Cortex of kidney (tissue), 1 donor: ENCODE measurements at places on chromosomes 2 and 18.

- DNase-seq: no peak
These were observed 9.9 kb downstream of the IER3IP1 start for GRCh38 chr18:47166294-47166693.

DNA sequence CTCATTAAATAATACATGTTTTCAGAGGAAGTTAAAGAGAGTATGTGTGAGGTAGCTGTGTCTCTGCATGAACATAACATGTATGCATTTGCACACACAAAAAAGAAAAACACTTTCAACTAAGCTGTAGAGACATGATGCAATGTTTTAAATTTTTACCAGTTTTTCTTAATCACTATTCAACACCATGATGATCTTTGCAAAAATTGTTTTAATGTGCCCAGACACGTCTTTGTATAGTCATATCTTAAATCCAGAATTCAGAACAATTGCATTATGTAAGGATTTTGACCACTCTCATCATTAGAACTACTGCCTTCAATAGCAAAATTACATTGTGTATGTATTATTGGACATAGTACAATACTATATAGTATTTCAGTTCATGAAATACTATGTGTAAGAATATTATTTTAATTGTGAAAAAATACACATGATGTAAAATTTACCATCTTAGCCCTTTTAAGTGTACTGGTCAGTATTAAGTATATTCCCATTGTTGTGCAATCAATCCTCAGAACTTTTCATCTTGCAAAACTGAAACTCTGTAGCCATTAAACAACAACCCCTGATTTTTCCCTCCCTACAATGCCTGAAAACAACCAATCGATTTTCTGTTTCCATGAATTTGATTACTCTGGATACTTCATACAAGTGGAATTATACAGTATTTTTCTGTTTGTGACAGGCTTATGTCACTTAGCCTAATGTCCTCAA, 104.5 kb upstream of the ACVR2A start:
- DNase-seq: no peak

- no peak for DNase-seq
These were observed 48.1 kb downstream of the TPGS2 start for GRCh38 chr18:36780748-36781147.

DNA sequence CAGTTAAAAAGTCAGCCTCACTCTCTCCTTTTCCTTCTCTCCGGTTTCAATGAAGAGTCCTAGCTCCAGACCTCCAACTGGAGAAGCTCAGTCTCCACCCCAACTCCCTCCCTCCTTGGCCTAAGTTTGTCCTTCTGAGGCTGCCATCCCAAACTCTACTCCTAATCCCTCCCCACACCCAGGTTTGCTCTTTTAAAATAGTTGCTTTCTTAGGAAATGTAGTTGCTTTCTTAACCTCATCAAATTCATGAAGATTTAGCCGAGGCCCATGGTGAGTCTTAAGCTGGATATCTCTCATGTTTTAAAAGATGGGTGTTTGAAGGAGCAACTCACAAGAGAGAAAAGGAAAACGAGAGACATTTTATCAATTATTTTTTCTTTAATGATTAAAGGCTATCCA, 937 bp upstream of the LANCL1 start:
- no peak for DNase-seq

DNA sequence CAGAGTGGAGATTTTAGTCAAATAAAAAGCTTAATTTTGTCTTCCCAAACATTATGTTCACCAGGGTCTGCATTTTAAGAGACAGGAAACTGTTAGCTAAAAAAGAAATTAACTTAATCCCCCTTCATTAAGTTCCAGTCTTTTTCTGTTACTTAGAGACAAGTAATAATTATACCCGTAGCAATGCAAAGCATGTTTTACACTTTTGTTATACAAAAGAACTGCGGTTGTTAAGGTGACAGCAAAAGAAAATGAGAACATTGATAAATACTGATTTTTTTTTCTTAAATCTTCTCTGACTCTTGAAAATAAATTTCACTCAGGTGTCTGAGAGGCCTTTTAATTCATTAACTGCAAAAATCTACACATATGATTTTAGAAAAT, 101.4 kb downstream of the MEIS1 start:
- no peak for DNase-seq

DNA sequence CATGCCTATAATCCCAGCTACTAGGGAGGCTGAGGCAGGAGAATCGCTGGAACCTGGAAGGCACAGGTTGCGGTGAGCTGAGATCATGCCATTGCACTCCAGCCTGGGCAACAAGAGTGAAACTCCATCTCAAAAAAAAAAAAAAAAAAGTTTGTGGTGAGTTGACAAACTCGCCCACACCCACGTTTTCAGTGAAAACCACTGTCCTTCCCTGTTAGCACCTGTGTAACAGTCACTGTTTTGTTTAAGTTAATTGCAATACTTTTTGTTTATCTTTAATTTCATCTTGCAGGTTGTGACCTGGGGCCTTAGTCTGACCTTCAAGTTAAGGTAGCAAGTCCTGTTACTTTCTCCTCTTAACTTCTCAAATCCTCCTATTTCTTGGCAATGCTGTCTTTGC, 65.5 kb upstream of the SKOR2 start:
- no peak for DNase-seq

- no peak for DNase-seq
These were observed 621.9 kb upstream of the SOX11 start for GRCh38 chr2:5070257-5070656.

- no peak for DNase-seq
These were observed 48.7 kb downstream of the FMNL2 start for GRCh38 chr2:152383702-152384101.

- DNase-seq: no peak
These were observed 18.7 kb upstream of the DUSP2 start for GRCh38 chr2:96163768-96164429.

- no peak for DNase-seq
These were observed 108.6 kb upstream of the RNF152 start for GRCh38 chr18:62001396-62001795.

DNA sequence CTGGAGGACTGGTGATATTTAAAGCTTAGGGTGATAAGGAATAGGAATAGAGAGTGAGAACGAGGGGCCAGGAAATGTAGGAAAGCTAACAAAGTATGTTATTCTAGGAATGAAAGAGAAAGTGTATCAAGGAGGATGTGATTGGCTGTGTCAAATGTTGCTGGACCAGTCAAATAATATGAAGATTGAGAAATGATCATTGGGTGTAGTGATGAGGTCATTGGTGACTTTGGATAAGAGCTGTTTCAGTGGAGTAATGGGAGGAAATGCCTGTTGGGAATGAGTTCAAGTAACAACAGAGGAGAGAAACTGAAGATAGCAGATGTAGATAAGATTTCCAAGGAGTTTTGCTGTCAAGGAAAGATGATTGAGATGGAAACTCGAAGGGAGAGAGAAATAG, 74.4 kb downstream of the UBE2E3 start:
- DNase-seq: no peak

GRCh38 chr18:2825613-2826175, 21.1 kb upstream of the EMILIN2 start:
- DNase-seq: no peak

GRCh38 chr2:233960203-233960602, 43.0 kb downstream of the TRPM8 start:
- no peak for DNase-seq

DNA sequence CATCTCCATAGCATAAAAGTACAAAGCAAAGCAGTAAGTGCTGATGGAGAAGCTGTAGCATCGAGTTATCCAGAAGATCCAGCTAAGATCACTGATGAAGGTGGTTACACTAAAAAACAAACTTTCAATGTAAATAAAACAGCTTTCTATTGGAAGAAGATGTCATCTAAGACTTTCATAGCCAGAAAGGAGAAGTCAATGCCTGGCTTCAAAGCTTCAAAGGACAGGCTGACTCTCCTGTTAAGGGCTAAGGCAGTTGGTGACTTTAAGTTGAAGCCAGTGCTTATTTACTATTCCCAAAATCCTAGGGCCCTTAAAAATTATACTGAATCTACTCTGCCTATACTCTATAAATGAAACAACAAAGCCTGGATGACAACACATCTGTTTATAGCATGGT, 44.0 kb downstream of the METTL8 start:
- DNase-seq: no peak

- DNase-seq: no peak
These were observed 432.4 kb upstream of the MYT1L start for GRCh38 chr2:2763351-2764000.

DNA sequence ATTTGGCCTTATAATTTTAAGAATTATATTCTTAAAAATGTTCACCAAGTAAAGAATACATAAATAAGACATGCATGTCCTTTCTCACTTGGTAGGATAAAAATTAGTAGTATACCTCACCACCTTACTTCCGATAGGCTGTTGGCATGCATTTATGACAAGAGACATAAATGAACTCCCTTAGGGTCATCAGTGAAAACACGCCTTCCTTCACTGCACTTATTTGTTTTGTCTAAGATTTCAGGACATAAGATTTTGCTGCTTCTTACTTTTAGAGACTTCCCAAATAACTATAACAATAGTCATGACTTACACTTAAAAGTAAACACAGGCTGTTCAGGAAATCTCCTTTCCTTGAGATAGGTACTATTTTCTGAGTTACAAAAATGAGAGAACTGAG, 661.3 kb upstream of the CNTNAP5 start:
- DNase-seq: no peak

GRCh38 chr2:27313882-27314645, 5.8 kb upstream of the UCN start:
- no peak for DNase-seq

GRCh38 chr2:43426305-43427031, 169.4 kb downstream of the THADA start:
- no peak for DNase-seq

DNA sequence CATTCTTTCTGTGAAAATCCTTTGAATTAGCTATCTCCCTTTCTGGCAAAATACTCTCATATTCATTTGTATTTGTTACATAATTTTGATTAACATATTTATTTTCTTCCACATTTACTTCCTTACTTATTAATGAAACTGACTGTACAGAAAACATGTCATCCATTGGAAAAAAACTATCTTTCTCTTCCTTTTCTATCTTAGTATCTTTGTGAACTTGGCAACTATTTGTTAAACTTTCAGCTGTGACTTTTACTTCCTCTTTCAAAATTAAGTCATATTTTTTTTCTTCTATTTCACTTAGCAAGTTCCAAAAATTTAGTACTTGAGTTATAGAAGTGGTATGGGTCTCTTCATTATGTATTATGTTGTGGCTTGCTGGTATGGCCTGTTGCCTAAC, 2.6 kb downstream of the RAD51AP2 start:
- no peak for DNase-seq

DNA sequence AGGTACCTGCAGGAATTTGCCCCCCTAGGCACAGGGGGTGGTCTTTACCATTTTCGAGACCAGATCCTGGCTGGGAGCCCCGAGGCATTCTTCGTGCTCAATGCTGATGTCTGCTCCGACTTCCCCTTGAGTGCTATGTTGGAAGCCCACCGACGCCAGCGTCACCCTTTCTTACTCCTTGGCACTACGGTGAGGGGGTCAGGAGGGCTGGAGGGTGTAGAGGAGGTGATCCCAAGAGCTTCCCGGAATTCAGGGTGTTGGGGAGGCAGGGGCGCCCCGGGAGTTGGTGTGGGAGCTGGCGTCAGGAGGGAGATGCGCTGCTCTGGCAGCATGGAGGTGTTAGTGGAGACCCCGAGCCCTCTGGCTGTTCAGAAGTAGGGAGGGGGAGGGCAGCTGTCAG, 3.2 kb downstream of the GMPPA start:
- no peak for DNase-seq

DNA sequence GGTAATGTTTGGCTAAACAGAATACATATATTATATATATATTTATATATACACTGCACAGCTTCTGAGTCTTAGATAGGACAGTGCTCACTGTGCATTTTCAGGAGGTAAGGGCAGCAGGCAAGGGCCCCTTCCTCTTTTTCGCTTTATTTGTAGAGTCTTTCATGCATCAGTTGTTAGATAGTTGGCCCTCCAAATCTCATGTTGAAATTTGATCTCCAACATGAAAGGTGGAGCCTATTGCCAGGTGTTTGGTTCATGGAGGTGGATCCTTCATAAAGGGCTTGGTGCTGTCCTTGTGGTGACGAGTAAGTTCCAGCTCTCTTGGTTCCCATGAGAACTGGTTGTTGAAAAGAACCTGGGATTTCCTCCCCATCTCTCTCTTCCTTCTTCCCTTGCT, 48.1 kb downstream of the TSN start:
- no peak for DNase-seq

DNA sequence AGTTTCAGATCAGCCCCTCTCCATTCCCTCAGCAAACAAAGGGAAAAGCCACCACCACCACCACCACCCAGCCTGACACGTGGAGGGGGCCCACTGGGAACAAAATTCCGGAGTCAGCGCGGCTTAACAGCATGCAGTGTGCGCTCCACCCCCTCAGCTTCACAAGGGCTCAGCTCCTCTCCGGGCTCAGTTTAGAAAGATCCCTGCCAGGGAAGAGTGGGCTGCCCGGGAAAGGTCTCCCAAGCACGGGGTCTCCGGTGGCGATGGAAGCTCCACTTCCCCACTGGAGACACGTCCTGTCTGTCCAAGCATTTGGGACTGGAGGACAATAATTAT, 55.7 kb downstream of the SNORC start:
- DNase-seq: no peak

GRCh38 chr2:54097124-54097523, 18.3 kb upstream of the ACYP2 start:
- no peak for DNase-seq

GRCh38 chr2:12726271-12726670, 9.5 kb downstream of the TRIB2 start:
- DNase-seq: no peak

DNA sequence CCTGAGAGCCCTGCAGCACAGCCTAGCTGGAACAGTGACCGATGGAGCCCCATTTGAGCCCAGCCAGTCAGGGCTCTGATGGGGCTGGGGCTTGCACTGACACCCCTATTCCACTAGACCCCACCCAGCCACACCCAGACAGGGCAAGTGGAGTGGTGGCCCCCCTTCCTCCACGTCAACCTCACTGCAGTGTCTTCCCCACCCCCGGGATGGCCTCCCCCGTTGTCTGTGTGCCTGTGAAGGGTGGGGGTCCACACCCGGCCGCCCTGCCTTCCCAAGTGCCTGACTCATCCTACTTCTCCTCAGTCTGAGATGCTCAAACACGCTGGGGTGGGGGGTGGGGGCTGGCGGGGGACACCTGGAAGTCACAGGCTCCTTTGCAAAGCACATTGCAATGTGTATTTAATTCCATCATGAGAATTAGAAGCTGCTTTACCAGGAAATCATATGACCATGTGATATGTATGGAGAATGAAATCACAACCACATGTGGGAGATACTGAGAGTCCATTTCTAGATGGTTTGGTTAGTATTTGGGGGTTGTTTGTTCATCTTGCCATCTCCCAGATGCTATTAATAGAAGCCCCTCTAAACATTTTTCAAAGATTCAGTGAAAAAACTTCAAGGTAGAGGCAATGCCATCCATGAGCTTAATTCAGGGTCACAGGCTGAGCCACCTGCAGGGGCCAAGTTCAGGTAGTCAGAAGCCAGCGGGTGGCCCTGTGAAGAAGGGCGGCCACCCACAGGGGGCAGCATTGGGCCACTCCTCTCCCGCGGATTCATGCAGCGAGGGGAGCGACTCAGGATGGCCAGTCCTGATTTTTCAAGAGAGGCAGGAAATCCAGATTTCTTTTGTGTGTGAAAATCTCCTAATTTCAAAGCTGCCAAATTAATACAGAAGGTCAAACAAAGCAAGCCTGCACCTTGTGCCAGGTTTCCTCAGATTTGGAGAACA, 22.7 kb upstream of the GMPPA start:
- DNase-seq: no peak

GRCh38 chr2:9483107-9483506, 8.8 kb downstream of the IAH1 start:
- no peak for DNase-seq
